CD4-positive, alpha-beta T cell (primary cell): ENCODE measurements at places on chromosomes 1 and 21. TPM values are rescaled to one million over a fixed set of nuclear protein-coding genes. Genes with fewer than 3 reads are reported as not detected.

ADAMTSL4 gene
- 0.22 TPM for total RNA-seq

GRCh38 chr1:116962987-116963639, 38.4 kb upstream of the CD101 start:
- peaks cover 17% of the 10 kb centered on the region for H3K4me1 ChIP-seq
- no peaks in the 10 kb centered on the region for H3K27me3 ChIP-seq
- no peak overlapping the region for H3K27ac ChIP-seq
- no peak overlapping the region for H3K4me3 ChIP-seq
- no peaks in the 10 kb centered on the region for H3K36me3 ChIP-seq

GRCh38 chr21:41967708-41968107, 13.9 kb upstream of the C2CD2 start:
- no peak for DNase-seq
- no peak overlapping the region for H3K27ac ChIP-seq
- no peak overlapping the region for H3K4me3 ChIP-seq

DNA sequence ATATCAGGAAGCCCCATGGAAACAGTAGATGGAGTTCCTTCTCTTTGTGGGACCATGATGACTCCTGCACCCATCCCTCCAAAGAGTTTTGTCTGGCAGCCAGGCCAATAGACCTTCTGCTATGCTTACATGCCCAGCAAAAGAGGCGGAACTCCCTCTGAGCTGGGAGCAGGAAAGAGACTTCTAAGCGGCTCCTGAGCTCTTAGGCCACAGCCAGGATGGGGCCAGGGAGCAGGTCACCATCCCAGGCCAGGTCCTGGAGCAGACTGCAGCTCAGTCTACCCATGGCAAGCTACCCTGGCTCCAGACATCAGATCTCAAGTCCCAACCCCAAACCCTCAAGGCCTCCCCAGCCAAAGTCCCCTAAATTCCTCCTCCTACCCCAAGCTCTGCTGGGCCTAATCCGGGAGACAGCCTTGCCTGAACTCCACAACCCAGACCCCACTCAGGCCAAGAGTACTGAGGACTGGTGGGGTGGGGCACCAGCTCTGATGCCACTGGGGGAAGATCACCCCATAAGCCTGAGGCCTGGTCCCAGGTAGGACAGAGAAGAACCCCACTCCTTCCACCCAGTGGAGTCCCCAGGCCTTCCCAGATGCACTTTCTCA, 387.9 kb downstream of the MATN1 start:
- H3K4me1 ChIP-seq = no peaks in the 10 kb centered on the region
- no peak overlapping the region for H3K4me3 ChIP-seq
- no peaks in the 10 kb centered on the region for H3K36me3 ChIP-seq
- DNase-seq = no peak
- no peak overlapping the region for H3K27ac ChIP-seq
- peaks cover 8% of the 10 kb centered on the region for H3K27me3 ChIP-seq

DNA sequence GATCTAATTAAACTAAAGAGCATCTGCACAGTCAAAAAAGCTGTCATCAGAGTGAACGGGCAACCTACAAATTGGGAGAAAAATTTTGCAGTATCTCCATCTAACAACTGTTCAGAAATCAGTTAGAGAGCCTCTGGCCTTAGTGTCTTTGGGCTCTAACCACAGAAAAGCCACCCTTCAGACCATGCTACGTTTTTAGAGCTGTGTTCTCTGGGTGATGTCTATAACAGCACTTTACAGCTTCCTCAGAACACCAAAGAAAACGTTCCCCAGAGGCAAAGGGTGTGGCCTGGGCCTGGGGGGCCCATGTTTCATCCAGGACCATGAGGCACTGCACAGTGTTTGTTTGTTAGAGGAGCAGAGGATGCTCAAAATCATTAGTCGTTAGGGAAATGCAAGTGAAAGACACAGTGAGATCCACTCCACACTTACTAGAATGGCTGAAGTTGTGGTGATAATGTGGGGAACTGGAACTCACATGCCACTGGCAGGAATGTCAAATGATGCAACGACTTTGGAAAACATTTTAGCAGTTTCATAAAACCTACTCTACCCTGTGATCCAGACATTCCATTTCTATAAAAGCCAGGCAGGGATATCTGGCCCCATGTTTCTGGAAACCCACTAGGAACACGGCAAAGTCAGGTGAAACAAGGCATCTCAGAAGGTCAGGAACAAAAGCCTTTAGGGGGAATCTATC, 250.4 kb upstream of the HOOK1 start:
- no peaks in the 10 kb centered on the region for H3K27me3 ChIP-seq
- no peak overlapping the region for H3K4me3 ChIP-seq
- H3K27ac ChIP-seq = no peak overlapping the region
- H3K36me3 ChIP-seq = no peaks in the 10 kb centered on the region
